ENCODE measurements at places on chromosomes 1 and 21. TPM values are rescaled to one million over a fixed set of nuclear protein-coding genes. Genes with fewer than 3 reads are reported as not detected.

GRCh38 chr1:152537496-152537895, 23.2 kb downstream of the CRCT1 start:
- no peak overlapping the region for H3K4me3 ChIP-seq
- H3K27me3 ChIP-seq, result peaks cover 17% of the 10 kb centered on the region
- H3K36me3 ChIP-seq, result no peaks in the 10 kb centered on the region
- H3K4me1 ChIP-seq, result no peaks in the 10 kb centered on the region

DNA sequence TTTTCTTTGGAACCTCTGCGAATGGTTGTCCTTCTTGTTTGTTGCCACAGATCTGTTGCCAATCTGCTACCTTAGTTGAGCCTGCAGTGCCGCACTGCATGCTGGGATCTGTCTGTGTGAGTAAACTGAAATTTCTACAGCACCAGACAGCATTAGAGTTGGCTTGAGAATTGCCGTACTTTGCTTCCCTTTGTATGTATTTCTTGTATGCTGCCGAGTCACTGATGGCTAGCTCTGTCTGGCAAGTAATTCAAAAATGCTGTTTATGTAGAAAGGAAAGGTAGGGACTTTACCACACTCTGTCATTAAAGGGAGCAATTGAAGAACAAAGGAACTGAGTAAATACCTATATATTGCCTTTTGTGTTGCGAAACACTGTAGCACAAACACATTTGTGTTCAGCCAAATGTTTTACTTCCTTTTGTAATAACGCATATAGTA, 857.4 kb downstream of the USP25 start:
- H3K27me3 ChIP-seq, result no peaks in the 10 kb centered on the region
- no peaks in the 10 kb centered on the region for H3K4me1 ChIP-seq
- DNase-seq, result no peak

- no peak overlapping the region for H3K27ac ChIP-seq
- H3K4me1 ChIP-seq, result no peaks in the 10 kb centered on the region
- no peaks in the 10 kb centered on the region for H3K36me3 ChIP-seq
- DNase-seq, result no peak
- no peaks in the 10 kb centered on the region for H3K27me3 ChIP-seq
Measured at GRCh38 chr21:17050156-17050555, 462.7 kb upstream of the CXADR start.

GRCh38 chr1:234582681-234583301, 27.2 kb downstream of the IRF2BP2 start:
- peaks cover 14% of the 10 kb centered on the region for H3K4me1 ChIP-seq
- H3K36me3 ChIP-seq, result no peaks in the 10 kb centered on the region
- peaks cover 21% of the 10 kb centered on the region for H3K27me3 ChIP-seq
- H3K27ac ChIP-seq, result no peak overlapping the region
- no peak overlapping the region for H3K4me3 ChIP-seq

DNA sequence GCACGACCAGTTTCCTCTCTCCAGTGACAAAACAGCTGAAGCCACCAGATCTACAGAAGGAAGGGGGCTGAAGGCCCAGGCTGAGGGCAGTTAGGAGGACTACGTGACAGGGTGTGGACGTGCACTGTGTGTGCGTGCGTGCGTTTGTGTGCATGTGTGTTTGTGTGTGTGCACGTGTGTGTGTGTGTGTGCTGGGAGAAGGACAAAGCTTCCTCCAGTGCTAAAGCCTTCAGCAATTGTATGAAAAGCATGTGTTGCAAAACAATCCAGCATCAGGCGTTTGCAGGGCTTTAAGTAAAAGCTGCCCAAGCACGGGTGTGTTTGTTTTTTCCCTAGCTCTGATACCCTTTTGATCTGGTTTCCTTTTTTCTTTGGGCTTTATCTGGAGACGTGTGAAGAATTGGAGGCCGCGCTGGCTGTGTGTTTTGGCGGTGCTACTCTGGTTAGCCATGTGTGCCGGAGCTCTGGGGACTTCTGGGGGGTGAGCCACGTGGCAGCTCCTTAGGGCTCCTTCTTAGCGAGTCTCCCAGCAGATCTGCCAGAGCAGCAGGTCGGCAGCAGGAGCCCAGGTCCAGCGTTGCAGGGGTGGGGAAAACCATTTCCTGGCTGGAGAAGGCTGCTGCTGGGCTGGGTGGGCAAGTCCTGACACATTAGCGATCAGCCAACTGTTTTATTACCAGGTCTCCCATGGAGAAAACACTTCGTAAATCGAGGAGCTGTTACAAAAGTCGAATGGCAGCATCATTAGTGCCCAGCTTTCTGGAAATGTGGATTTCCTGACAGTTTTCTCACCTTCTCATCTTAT, 73.4 kb downstream of the UCK2 start:
- H3K36me3 ChIP-seq, result peaks cover 4% of the 10 kb centered on the region
- no peak overlapping the region for H3K4me3 ChIP-seq
- H3K27ac ChIP-seq, result no peak overlapping the region
- no peaks in the 10 kb centered on the region for H3K27me3 ChIP-seq
- no peak for DNase-seq
- peaks cover 16% of the 10 kb centered on the region for H3K4me1 ChIP-seq

GRCh38 chr1:15308135-15308534, 61.1 kb downstream of the FHAD1 start:
- no peaks in the 10 kb centered on the region for H3K36me3 ChIP-seq
- H3K4me1 ChIP-seq, result peaks cover 9% of the 10 kb centered on the region
- peaks cover 14% of the 10 kb centered on the region for H3K27me3 ChIP-seq
- H3K27ac ChIP-seq, result no peak overlapping the region
- H3K4me3 ChIP-seq, result no peak overlapping the region
- no peak for DNase-seq

GRCh38 chr1:30986755-30987154, 78.2 kb upstream of the SDC3 start:
- H3K4me3 ChIP-seq, result no peak overlapping the region
- no peaks in the 10 kb centered on the region for H3K27me3 ChIP-seq
- no peak for DNase-seq
- peaks cover 41% of the 10 kb centered on the region for H3K4me1 ChIP-seq
- peaks cover 48% of the 10 kb centered on the region for H3K36me3 ChIP-seq

DNA sequence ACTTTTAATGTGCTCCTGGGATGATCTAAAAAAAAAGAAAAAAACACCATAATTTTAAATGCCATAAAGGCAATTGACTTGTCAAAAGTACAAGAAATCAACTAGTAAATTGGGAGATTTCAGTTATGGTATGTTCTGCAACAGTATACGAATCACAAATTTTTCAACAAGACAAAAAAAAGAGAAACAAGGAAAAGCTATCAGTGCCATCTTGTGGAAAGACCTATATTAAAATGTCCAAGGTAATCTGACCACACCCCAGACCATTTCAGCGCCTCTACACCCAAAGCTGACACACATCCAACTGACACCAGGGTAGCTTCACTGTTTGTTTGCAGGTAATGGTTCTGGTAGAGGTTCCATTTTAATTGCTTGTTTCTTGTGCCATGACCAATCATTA, 5.0 kb upstream of the DUSP23 start:
- DNase-seq, result no peak
- H3K27ac ChIP-seq, result no peak overlapping the region
- no peak overlapping the region for H3K4me3 ChIP-seq
- no peaks in the 10 kb centered on the region for H3K36me3 ChIP-seq

DNA sequence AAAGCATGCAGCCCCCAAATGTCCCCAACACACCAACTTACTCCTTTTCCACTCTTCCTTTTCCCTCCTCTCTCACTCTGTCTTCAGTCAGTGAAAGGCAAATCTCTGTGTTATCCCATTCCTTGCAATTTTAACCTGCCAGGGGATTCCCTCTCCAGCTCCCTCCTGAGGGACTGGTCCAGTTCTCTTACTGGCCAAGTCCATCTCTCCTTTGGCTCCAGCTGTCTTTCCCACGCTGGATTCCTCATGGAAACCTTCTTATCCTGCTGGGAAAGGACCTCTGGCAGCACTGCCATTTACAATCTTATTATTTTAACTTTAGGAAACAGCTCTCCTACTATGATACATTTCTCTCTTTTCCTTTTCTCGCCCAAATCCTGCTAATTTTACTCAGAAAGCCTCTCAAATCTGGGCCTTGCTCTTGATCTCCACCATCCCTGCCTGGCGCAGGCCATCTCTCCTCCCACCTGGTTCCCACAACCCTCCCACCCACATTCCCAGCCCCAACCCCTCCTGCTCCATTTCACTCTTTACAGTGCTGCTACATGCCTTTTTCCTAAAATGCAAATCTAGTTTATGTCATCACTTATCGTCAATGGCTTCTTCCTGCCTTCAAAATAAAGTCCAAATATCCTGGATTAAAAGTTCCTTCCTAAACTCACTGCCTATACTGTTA, 72.7 kb upstream of the CNN3 start:
- no peak for DNase-seq
- H3K27ac ChIP-seq, result no peak overlapping the region
- no peaks in the 10 kb centered on the region for H3K27me3 ChIP-seq

GRCh38 chr1:29119121-29119929, 4.4 kb downstream of the TMEM200B start:
- peaks cover 6% of the 10 kb centered on the region for H3K36me3 ChIP-seq
- DNase-seq, result no peak
- no peak overlapping the region for H3K27ac ChIP-seq
- no peak overlapping the region for H3K4me3 ChIP-seq
- H3K27me3 ChIP-seq, result peaks cover 17% of the 10 kb centered on the region

Gene KLHDC7A
- total RNA-seq, result not detected

All from activated CD8-positive, alpha-beta memory T cell treated with anti-CD3 and anti-CD28 coated beads, Interleukin-2, amount 10 ng/mL, durations not matched to agents 7 days and 5 days (primary cell).